Testis (tissue), 5 donors: ENCODE measurements at places on chromosomes 1 and 21. TPM values are rescaled to one million over a fixed set of nuclear protein-coding genes. Genes with fewer than 3 reads are reported as not detected.

- DNase-seq = no peak
Observed at GRCh38 chr1:8691662-8692061, 125.8 kb downstream of the RERE start.

DNA sequence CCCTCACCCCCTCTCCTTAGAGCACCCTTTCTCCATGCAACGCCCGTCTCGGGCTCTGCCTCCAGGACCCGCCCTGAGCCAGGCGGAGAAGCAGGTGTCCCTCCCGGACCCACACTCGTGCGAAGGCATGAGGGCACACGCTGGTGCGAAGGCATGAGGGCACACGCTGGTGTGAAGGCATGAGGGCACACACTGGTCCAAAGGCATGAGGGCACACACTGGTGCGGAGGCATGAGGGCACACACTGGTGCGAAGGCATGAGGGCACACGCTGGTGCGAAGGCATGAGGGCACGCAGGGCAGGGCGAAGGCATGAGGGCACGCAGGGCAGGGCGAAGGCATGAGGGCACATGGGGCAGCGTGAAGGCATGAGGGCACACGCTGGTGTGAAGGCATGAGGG is 5.8 kb upstream of the TMEM52 start:
- DNase-seq = no peak

- DNase-seq = no peak
Observed at GRCh38 chr1:44061857-44062256, 30.6 kb upstream of the SLC6A9 start.

- no peak for DNase-seq
Observed at GRCh38 chr1:235127732-235128455, 743 bp downstream of the TOMM20 start.

GRCh38 chr1:13956393-13956792 is 256.4 kb downstream of the PRDM2 start:
- DNase-seq = no peak

DNA sequence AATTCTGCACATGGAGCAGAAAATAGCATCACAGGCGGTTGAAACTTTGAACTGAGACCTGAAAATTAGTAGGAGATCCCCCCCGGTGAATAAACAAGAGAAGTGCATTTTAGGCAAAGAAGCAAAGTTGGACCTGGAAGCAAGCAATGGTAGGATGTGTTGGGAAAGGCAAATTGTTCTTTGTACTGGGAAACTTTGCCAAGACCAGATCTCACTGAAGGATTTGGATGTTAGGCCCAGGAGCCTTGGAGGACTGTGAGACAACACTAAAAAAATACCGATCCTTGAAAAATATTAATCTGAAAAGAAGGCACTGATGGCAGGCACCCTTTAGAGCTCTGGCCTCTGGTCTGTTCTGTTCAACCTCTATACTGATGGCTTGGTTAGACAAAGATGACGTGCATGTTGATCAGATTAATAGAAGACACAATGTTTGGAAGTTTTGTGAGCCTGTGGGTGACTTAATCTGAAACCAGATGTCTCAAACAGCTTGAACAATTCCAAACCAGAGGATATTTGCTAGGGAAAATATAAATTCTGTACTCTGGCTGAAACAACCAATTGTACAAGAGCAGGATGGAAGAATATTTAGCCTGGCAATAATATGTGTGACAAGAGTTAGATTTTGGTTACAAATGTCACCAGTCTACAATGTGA is 108.4 kb downstream of the ROR1 start:
- DNase-seq = no peak

DNA sequence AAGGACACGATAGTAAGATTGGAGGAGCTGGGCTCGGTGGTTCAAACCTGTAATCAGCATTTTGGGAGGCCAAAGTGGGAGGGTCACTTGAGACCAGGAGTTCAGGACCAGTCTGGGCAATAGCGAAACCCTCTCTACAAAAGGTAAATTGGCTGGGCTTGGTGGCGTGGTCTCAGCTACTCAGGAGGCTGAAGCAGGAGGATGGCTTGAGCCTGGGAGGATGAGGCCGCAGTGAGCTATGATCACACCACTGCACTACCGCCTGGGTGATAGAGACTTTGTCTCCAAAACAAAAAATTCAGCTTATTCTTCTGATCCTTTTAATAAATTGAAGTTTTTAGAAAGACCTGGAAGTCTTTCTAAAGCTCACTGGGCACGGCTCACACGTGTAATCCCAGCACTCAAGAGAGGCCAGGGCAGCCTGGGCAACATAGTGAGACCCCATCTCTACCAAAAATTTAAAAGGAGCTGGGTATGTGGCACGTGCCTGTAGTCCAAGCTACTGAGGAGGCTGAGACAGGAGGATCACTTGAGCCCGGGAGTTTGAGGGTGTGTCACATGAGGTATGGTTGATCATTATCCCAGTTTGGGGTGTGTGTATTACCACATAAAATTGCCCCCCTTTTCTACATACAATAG is 15.3 kb downstream of the MASP2 start:
- no peak for DNase-seq

RASSF5 gene
- 5.9 TPM for polyA plus RNA-seq

GRCh38 chr1:110903853-110904500 is 31.0 kb downstream of the CD53 start:
- no peak for DNase-seq

SNX7 gene
- 29.7 TPM for polyA plus RNA-seq

DNA sequence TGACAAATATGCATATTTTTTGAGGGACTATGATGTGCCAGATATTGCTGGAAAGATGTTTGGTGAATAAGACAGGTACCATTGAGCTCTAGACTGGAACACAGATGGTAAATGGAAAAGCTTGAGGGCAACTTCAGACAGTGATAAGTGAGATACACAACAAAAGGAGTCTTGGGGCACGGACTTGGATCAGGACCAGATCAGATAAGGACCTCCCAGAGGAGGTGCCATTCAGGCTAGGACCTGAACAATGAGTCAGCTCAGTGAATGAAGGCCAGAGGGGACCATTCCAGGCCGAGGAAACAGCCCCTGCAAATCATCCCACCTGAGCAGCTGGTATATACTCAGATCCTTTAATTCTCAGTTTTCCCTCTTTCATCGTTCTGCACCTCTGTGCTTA is 1.8 kb upstream of the KCNJ15 start:
- no peak for DNase-seq

OR10J1 gene
- polyA plus RNA-seq = 8.3 TPM

- no peak for DNase-seq
Observed at GRCh38 chr1:63648689-63649088, 55.5 kb downstream of the PGM1 start.

DNA sequence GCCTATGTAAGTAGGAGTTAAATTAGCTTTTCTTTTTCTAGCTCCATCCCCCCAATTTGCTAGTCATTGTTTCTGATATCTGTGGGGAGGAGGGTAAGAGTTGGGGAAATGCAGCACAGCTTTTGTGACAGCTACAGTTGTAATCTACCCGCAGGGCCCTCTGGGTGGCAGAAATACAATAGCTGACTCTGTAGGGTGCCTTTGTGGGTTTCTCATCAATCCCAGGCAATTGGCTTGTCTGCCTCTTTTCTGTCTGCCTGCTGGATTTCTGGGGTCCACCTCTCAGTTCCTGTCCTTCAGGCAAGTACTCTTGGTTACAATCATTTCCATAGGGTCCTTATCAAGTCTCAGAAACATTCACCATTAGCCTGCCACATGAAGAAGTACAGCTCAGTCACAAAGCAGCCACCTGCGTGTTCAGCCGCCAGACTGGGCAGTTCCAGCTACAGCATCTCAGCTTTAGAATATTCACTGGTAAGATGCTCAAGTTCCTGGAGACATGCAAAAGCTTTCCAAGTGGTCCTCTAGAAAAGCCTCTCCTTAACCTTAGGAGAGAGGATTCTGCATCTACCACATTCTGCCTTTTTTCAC is 19.2 kb upstream of the SLC44A5 start:
- no peak for DNase-seq

PPM1J gene
- polyA plus RNA-seq = 69.5 TPM

OR14K1 gene
- not detected for polyA plus RNA-seq

- DNase-seq = no peak
Observed at GRCh38 chr1:46822248-46822826, 23.5 kb downstream of the CYP4B1 start.

GRCh38 chr21:34878501-34878900 is 170.6 kb downstream of the RUNX1 start:
- DNase-seq = no peak

GRCh38 chr1:12532405-12533315 is 85.3 kb downstream of the DHRS3 start:
- no peak for DNase-seq

DNA sequence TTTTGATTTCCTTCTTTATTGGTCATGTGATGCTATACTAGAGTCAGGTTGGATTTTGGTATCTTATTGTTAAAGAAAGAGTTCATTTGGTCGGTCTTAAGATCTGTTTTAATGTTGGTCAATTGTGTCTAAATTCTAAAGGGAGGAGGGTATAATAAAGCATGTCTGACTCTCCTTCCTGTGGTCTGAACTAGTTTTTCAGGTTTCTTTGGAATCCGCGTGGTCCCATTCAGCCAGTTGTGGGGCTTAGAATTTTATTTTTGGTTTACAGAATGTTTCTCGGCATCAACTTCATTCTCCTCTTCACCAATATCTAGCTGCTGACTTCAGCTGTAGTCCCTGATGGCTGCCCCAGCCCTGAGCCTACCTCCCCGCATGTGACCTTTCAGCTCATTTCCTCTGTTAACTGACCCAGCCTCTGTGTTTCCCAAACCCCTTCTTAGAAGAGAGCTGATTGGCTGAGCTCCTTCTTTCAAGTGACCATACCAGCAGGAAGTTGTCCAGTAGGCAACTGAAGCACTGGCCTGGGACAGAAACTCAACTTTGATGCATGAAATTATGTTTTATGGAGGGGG is 8.7 kb upstream of the MYOC start:
- DNase-seq = no peak

DNA sequence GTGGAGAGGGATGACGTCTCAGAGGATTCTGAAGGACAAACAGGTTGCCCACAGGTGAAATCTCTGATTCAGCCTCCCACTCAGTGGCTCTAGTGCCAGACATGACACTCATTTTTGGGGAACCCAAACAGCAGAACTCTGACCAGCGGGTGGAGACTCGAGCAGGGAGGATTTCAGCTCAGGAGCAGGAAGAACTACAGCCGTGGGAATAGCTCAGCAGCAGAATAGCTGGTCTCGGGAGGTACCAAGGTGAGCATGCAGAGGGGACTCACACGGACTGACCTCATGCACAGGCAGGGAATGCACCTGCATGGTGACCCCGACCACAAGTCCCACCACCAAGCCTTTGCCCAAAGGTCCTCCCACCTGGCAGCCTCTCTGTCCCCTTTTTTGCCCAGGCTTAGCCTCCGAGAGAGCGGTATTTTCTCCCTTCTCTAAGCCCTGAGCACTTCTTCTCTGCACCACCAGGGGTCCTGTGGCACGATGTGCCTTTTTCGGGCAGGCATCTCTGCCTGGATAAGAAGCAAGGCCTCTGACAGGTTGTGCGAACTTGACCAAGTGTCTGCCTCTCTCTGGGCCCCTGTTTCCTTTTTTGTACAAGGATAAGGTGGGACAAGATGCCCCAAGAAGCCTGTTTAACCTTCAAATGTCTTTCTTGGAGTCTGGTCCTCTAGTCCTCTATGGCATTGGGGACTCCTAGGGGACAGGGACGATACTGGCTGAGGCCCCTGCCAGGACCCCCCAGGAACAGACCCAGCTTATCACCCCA is 8.8 kb upstream of the FGR start:
- peak; percentile 60 for DNase-seq

GRCh38 chr1:22276396-22276748 is 133.5 kb upstream of the WNT4 start:
- no peak for DNase-seq

DNA sequence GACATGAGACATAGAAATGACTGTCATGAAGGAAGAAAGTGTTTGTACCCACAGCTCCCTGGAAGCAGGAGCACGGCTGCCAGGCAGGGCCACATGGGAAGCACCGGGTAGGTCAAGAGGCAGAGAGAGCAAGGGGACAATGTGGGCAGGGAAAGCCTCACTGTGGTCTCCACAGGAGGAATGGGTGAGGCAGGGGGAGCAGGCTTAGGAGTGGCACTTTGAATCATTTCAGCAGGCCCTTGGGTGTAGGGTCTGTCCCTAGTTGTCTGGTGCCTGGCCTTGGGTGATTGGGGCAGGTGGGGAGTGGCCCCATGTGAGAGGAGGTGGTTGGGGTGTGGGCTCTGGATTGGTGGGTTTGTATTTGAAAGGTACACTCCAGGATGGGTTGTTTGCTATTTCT is 83.9 kb downstream of the PCBP3 start:
- DNase-seq = no peak

DNA sequence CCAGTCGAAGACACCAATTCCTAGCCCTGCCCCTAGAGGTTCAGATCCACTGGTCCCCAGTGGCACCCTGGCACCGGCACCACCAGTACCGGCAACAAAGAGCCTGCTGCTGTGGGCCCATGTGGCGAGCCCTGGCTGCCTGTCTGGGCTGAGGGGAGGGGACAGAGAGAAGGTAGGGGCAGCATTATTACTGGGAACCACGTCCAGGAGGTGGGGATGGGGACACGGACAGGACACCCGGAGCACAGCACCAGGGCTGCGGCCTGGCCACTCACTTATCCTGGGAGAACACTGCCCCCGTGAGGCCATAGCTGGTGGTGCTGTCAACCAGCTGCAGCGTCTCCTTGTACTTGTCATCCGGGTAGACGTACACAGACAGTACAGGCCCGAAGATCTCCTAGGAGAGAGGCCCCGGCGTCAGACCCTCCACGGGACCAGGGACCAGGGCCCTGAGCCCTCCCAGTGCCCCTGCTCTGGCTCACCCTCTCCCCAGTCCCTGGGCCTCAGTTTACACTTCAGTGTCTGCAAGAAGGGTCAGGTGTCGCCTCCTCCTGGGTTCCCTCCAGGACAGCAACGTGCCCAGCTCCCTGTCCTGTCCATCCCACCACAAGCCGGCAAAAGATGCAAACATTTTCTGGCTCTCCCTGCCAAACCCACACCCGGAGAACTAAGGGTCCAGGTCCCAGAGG is 15.8 kb upstream of the TAS1R2 start:
- DNase-seq = peak; percentile 94

- no peak for DNase-seq
Observed at GRCh38 chr1:231727171-231727570, 100.6 kb downstream of the DISC1 start.

- DNase-seq = no peak
Observed at GRCh38 chr1:68570871-68571270, 74.0 kb upstream of the DEPDC1 start.

DNA sequence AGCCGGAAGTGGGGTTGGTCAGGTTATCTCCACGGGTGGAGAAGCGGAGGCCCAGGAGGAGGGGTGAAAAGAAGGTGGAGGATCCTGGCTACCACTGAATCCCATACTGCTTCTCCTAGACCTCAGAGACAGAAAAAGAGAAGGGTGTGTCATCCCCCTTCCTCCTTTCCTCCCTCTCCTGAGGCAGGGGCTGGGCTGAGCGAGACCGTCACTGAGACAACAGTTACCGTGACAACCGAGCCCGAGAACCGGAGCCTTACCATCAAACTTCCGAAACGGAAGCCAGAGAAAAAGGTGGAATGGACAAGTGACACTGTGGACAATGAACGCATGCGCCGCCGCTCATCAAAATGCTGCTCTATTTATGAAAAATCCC is 42.1 kb upstream of the NBPF3 start:
- DNase-seq = peak; percentile 52

- no peak for DNase-seq
Observed at GRCh38 chr1:241311056-241311746, 45.8 kb downstream of the RGS7 start.
